Karpas-422 (cell line): ENCODE measurements at places on chromosomes 6 and 20. TPM values are rescaled to one million over a fixed set of nuclear protein-coding genes. Genes with fewer than 3 reads are reported as not detected.

The LY6G5C gene
- total RNA-seq = 0.51 TPM in 1 of 2 replicates, not detected in the other

DNA sequence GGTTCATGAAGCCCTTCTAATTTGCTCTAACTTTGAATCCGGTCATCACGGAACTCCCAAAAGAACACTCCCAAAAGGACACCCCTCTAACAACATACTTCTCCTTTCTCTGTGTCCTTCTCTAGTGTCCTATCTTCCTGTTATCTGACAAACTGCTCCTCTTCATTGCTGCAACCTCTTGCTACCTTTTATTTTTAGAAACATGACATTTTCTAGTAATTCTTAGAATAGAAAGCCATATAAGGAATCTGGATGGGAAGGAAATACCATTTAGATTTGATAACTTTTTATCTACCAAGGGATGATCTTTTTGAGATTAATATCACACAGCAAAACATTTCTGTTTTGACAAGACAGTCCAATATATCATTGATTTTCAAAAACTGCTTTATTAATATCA lies 63.1 kb downstream of the COL12A1 start:
- DNase-seq = no peak

DNA sequence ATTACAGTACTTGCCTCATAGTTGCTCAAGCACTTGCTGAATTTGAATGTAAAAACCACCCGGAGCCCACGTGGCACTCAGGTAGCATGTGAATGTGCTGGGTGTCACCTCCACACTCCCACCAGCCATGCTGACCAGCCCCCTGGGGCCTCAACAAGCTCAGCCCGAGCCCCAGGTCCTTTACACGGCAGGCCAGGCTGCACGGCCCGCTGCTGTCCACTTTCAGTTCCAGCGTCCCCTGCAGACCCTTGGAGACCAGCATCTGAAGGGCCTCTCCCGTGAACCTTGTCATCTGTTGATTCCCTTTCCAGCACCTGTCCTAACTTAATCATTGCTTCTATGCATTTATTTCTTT lies 33.3 kb upstream of the ZBP1 start:
- no peak for DNase-seq

GRCh38 chr6:159234102-159234553 lies 64.9 kb downstream of the FNDC1 start:
- no peak for DNase-seq

DNA sequence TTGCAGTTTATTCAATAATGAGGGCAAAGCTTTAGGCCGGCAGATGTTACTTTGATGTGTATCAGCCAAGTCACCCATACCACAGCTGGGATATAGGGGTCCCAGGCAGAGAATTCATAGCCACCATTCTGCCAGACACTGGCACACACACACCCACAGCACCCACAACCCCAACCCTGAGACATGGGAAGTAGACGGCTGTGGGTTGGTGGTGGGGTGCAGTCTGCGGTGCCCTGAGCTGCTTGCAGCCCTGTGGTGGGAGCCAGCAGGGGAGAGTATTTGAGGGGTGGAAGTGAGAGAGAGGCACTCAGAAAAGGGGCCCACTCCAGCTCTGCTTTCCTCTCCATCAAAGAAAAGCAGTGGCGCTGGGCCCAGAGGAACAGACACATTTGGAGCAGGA lies 125.3 kb downstream of the FOXO3 start:
- DNase-seq = no peak
